LHCN-M2 (cell line): ENCODE measurements at places on chromosomes 6 and 20.

GRCh38 chr6:10951675-10952282 is 64.9 kb downstream of the SYCP2L start:
- peak; percentile 49 for DNase-seq

GRCh38 chr6:46781478-46782378 is 11.5 kb upstream of the MEP1A start:
- DNase-seq, result peak; percentile 51

GRCh38 chr6:126764104-126764503 is 354.4 kb upstream of the RSPO3 start:
- no peak for DNase-seq

DNA sequence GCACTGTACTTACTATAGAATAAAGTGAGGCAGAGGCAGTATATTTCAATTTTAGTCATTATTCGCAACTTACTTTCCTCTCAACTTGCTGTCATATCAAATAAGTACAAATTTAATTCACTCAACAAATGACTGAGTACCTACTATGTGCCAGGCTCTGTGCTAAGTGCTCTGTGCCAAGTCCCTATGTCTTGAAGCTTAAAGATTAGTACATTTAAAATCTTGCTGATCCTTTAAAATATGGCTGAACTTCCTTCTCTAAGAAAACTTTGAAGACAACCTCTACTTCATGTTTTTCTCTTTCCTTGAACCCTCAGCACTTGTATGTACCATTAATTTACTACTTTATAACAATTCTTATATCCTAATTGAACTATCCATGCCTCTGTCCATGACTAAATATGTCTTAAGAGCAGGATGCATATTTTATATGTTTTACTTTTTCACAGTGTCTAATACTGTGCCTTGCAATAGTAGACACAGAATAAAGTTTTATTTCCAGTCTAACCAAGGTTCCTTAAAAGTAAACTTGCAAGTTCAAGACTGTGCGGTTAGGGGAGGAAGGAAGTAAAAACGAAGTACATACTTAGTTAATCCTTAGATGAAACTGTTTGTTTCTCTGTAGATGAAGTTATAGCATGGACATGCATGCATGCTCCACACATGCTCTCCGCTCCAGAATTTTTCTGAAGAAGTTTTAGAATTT is 10.0 kb upstream of the LATS1 start:
- DNase-seq, result no peak

DNA sequence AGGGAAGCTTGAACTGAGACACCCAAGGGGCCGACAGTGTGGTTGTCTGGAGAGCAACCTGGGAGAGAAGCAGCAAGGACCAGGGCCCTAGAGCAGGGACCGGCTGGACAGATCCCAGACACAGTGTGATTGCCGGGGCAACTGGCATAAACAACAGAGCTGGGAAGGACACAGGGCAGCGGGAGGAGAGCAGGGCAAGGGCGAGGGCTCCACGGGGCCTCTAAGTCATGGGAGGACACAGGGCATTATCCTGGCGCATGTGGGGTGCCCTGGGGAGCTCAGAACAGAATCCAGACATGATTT is 31.1 kb upstream of the CCR6 start:
- DNase-seq, result no peak

GRCh38 chr20:37333848-37334318 is 12.1 kb upstream of the SRC start:
- no peak for DNase-seq

- DNase-seq, result no peak
Observed at GRCh38 chr6:76397966-76398365, 325.5 kb upstream of the IMPG1 start.

DNA sequence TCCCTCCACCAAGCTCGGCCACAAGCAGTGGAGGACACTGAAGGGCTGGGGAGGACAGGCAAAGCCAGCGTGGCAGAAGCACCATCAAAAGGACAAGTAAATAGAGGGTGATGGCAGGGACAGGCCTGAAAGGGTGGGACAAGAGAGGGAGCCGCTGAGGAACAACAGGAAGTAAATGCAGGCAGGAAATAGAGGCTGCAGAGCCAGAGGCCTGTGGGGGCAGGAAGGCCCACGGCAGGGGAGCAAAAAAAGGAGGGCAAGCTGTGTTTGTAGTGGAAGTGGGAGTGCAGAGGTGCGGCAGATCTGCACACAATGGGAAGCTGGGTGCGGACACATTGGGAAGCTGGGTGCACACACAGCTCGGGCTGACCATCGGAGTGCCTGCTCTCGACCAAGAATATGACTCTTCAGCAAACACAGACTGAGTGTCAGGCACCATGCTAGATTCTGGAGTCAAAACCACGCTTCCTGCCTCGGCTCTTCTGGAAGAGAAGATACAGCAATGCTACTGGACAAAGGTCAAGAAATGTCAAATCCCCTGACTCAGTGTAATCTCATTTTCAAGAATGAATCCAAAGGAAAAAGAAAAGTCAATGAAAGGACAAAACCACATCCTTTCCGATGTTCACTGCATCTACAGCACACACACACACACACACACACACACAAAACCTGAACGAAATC is 40.4 kb upstream of the RAB22A start:
- DNase-seq, result peak; percentile 72

- DNase-seq, result peak; percentile 35
Observed at GRCh38 chr6:110140650-110141049, 38.8 kb downstream of the WASF1 start.

DNA sequence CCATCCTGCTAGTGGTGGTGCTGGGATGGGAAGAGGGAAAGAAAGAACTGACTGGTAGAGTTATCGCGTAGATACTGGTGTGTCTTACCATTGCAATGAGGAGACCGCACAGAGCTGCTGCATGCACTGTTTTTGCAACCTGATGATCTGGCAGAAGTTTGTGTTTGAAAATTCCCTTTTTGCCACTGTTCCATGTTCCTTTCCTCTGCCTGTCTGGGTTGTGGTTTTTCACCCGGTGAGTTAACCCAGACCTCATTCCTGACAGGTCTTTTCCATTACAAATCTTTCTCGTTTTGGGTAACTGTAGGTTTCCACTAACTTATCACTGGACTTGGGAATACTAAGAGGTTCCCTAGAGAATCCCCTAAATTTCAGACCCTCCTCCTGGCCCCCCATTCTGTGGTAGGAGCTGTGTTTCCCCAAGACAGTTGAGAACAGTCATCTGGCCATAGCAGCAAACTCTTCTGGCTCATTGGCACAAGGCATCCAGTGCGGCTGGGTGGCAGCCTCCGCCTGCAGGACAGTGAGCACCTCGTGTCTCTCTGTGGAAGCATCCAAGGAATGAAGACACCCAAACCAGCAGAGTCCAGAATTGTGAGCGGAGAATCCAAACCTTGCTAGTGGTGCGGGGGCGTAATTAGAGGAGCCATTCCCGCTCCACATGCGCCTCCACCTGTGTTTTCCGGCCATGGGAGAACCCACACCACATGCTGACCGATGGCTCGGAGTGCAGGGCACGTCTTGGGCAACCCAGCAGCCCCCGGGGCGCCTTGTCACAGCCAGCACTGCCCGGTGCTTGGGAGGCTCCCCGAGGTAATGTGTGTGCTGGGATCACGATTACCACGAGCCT is 32.8 kb downstream of the ERMARD start:
- DNase-seq, result no peak

DNA sequence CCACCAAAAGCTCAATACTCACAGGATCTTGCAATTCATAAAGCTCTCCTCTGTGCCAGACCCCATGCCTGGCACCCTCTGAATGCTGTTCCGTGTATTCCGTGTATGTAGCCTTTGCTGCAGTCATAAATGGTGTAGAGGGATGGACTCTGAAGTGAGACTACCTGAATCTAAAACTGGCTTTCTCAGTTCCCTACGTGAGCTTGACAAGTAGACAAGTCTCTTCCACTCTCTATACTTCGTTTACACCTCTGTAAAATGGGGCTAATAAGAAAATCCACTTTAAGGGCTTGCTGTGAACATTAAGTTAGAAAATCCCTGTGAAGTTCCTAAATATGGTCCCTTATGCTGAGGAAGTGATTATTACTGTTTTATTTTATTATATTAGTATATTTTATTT is 31.5 kb downstream of the PPP1R16B start:
- DNase-seq, result no peak

GRCh38 chr6:89792881-89793280 is 26.7 kb downstream of the MDN1 start:
- DNase-seq, result peak; percentile 50

DNA sequence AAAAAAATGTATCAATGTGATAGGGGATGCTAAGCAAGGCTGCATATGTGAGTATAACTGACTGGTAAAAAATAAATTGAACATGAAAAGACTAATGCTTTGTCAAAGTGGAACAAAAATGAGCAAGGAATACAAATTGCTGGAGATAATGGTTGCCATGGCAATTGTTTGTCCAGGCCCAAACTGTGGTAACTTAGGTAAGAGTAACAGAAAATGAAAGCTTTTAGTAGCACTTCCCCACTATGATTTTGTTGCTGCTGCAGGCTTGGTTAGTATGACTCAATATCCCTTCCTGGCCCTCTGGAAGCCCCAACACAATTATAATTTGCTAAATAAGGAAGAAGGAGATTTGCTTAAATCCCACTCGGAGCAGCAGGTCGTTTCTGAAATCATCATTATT is 577.1 kb downstream of the DOK5 start:
- DNase-seq, result no peak

- peak; percentile 53 for DNase-seq
Observed at GRCh38 chr20:57514273-57514751, 10.6 kb downstream of the CTCFL start.

DNA sequence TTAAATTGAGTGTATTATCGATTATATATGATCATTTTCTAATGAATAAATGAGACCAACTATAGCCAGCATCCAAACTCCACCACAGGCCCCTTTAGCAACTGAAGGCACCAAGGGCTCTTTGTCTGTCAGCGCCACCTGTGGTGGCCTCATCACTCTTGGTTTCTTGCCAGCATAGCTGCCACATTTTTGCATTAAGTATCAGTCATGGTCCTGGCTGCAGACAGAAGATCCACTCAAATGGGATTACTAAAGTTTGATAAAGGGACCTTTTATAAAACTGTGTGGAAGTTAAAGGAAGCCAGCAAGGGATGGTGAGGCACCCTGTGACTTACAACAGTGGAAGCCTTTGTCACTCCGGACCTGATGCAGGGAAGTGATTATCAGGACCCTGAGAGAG is 162.9 kb downstream of the C6orf118 start:
- peak; percentile 8 for DNase-seq
